T follicular helper cell (primary cell): ENCODE measurements at places on chromosomes 2 and 18.

DNA sequence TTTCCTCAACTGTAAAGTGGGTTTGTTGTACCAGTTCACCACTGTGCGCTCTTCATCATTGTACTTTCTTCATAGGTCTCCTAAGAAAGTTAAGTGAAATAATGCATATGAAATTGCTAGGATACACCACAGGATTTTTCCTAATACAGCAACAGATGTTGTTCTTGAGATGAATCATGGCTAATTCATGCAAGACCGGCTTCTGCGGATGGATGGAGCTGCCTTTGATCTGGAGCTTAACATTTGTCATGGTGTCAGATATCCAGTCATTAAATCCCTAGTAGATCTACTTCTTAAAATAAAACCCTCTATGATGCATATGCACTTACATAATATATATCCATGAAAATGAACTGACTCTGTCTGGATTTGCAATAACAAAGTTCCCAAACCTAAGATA is 114.1 kb downstream of the COL6A3 start:
- DNase-seq = no peak

DNA sequence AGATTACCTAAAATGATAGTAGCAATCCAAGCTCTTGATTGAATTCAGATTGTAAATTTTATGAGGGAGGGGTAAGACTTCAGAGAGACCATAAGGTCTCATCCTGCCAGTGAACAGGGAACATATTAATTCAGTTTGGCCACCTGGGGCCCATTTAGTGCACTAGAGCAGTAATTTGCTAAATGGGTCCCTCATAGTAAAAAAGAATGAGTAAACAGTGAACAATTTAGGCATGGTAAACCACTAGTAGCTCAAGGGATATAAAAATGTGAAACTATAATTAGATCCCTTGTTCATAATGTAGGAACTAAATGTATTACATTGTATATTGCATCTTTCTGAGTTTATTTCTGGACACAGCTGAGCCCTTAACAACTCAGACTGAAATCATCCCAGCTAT is 4.9 kb upstream of the PHLPP1 start:
- no peak for DNase-seq

DNA sequence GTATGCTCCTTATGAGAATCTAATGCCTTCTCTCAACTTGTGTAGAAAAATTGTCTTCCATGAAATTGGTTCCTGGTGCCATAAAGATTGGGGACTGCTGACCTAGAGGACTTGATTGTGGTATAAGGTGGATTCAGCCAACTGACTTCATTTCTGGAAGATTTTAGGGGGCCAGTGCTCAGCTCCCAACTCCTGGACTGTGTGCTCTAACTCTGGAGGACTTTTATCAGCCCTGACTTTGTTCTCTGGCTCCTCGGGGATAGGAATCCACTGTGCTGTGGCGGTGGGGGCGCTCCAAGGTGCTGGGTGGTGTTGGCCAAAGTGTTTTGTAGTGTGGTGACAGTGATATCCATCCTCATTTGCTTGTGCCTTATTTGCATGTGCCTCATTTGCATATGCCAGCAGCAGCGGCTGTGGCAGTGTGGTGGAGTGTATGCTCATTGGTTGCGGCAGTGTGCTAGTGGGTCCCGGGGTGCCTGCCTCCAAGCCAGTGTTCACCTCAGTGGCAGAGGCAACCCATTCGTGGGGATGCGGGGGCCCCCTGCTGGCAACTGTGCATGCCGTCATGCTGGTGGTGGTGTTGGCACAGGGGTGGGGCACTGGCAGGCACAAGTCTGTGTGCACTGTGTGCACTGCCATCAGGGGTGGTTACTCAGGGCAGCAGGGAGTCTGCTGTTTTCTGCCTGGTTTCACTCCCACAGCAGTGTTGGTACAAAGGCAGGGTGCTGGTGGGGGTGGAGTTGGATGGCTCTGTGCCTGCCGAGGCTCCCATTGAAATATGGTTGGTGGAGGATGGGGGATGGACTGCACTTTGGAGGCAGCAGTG is 19.6 kb downstream of the EHBP1 start:
- DNase-seq = peak; percentile 9

GRCh38 chr2:134365356-134365755 is 111.5 kb downstream of the MGAT5 start:
- DNase-seq = no peak

GRCh38 chr2:234593636-234594035 is 96.8 kb upstream of the ARL4C start:
- DNase-seq = no peak

- DNase-seq = no peak
Measured at GRCh38 chr2:43802135-43802534, 28.3 kb downstream of the DYNC2LI1 start.

DNA sequence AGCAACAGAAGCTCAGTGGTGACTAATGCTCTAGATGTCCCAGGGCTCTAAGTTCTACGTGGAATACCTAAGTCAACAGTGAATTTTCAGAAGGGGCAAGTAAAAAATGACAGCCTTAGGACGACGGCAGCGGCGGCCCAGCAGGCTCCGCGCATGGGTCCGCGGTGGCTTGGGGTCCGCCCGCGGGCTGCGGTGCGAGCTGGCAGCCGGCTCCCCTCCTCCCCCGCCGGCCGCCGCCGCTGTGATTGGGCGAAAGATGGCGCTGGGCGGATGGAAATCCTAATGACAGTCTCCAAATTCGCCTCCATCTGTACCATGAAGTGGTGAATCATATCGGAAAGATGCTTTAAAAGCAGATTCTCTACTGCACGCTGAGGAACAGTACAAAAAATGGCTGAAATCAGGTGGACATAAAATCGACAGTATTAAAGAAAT is 74.7 kb downstream of the HNRNPLL start:
- DNase-seq = no peak

DNA sequence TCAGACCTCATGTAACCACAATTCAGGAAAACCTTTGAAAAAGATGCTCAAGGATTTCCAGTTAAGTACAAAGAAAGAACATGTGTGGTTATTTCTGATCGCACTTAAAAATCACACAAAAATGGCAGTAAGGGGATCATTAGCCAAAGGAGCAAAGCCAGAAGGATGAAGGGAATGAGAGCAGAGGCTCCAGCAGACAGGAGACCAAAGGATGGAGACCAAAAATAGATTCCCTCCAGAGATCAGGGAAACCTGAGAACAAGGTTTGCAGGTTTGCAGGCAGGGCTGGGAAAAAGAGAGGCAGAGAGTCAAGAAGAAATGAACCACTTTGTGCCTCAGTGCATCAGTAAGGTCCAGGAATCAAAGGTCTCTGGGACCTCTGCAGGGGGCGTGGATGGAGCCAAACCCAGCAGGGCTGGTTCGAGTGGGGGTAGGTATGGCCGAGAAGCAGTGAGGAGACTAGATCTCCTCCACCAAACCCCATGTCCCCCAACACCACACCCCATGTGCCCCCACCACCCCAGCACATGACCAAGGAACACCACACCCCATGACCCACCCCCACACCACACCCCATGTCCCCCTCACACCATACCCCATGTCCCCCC is 98.5 kb upstream of the GPC1 start:
- DNase-seq = no peak

GRCh38 chr18:41765460-41765859 is 189.6 kb upstream of the PIK3C3 start:
- DNase-seq = no peak

DNA sequence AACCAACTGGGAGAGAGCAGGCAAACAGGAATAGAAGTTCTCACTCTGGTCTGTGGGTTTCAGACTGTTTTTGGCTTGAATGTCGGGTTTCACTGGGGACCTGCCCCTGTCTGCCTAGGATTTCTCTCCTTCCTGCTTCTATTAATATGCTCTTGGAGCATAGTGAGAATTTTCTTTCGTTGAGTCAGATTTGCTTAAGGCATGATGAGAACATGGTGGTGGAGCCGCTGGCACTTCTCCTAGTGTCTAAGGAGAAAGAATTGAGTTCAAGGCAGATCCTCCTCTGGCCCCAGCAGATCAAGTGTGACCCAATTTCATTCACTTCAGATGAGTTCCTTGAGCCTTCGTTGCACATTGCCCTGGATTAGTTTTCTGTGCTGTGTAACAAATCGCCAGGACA is 103.9 kb upstream of the HS6ST1 start:
- no peak for DNase-seq
